ENCODE measurements at places on chromosomes 6 and 20. TPM values are rescaled to one million over a fixed set of nuclear protein-coding genes. Genes with fewer than 3 reads are reported as not detected.

Gene TPD52L1
- total RNA-seq: 209 TPM

Gene PROKR2
- 2.3 TPM for total RNA-seq

GRCh38 chr6:22020299-22021003 is 276.4 kb downstream of the PRL start:
- DNase-seq: no peak

Gene CFAP206
- 1.0 TPM for total RNA-seq

DNA sequence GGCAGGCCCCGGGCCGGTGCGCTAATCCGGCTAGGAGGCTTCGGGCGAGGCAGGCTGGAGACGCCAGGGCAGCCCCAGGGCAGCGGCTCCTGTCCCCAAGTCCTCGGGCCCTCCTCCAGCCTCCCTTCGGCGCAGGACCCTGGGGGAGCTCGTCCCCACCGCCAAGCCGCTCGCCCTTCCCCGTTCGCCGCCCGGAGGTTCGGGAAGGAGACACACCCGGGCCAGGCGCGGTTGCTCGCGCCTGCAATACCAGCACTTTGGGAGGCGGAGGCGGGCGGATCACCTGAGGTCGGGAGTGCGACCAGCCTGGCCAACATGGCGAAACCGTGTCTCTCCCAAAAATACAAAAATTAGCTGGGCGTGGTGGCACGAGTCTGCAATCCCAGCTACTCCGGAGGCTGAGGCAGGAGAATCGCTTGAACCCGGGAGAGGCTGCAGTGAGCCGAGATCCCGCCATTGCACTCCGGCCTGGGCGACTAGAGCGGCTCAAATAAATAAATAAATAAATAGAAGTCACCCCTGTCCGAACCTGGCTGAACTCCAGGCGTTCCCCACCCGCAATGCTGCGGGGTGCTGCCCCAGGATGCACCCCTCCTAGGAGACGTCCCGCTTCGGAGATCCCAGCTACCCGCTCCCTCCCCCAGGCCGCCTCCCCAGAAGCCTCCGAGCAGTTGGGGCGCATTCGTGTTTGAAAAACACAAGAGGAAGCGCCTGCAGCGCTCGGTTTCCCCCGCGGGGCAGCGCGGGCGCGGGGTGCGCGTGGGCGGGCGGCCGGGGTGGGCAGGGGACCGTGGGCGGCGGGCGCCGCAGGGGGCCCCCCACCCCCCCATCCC is 27.5 kb downstream of the SERPINB9 start:
- DNase-seq: no peak

Gene SLCO4A1
- total RNA-seq: 4.3 TPM

DNA sequence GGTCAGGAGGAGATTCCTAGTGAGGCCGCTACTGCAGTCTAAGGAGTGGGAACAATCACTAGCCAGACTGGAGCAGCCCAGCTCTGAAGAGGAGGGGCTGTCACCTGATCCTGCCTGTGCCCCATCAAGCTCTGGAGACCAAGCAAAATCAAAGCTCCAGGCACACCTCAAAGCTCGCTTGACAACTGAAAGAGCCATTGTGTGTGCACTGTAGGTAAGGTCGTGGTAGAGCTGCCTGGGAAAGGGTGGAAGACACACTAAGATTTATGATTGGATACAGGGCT is 58.2 kb downstream of the CSE1L start:
- no peak for DNase-seq

DNA sequence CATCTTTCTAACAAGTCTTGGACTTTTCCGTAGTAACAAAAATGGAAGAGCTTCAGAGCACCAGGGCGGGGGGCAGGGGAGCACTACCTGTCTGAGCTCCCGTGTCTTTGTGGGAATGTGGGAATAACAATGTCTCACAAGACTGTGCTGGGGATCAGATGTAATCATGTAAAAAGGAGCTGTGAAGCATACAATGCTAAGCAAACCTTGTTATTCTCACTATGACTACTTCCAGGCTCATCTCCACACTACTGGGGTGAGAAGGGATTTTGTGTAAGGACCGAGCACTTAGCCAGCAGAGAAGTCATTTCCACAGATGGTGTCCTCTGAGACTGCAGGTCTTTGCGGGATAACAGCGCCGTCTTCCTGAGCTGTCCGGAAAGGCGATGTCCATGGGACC is 27.1 kb downstream of the PRR18 start:
- DNase-seq: no peak

- peak; percentile 59 for DNase-seq
These were observed 18.3 kb upstream of the FOXP4 start for GRCh38 chr6:41527721-41528408.

- DNase-seq: no peak
These were observed 4.6 kb upstream of the PREX1 start for GRCh38 chr20:48832405-48832730.

Gene TP53TG5
- total RNA-seq: not detected

All from mesothelial cell of epicardium (in vitro differentiated cells).